ENCODE measurements at places on chromosomes 16 and 17. TPM values are rescaled to one million over a fixed set of nuclear protein-coding genes. Genes with fewer than 3 reads are reported as not detected.

HOXB1 gene
- total RNA-seq, result not detected

MT3 gene
- not detected for total RNA-seq

CRYBA1 gene
- not detected for total RNA-seq

TMEM92 gene
- under 0.01 TPM for total RNA-seq

ALDOA gene
- 719 TPM for total RNA-seq

TRPV3 gene
- total RNA-seq, result not detected

C17orf58 gene
- total RNA-seq, result 25.5 TPM

SMIM5 gene
- 0.10 TPM for total RNA-seq

NPIPA5 gene
- 2.4 TPM for total RNA-seq

CCL4L2 gene
- total RNA-seq, result not detected

PERCC1 gene
- 0.19 TPM for total RNA-seq

CD300LB gene
- not detected for total RNA-seq

TEKT1 gene
- total RNA-seq, result not detected

SCNN1G gene
- total RNA-seq, result 0.33 TPM

CHD9NB gene
- total RNA-seq, result 0.38 TPM

CLDN9 gene
- total RNA-seq, result not detected

DPH1 gene
- 20.7 TPM for total RNA-seq

Measured in vein endothelial cell (primary cell).